ENCODE measurements at places on chromosomes 1 and 21.
A peak's percentile ranks its signal among the peaks of the same experiment; 100 is the strongest.

DNA sequence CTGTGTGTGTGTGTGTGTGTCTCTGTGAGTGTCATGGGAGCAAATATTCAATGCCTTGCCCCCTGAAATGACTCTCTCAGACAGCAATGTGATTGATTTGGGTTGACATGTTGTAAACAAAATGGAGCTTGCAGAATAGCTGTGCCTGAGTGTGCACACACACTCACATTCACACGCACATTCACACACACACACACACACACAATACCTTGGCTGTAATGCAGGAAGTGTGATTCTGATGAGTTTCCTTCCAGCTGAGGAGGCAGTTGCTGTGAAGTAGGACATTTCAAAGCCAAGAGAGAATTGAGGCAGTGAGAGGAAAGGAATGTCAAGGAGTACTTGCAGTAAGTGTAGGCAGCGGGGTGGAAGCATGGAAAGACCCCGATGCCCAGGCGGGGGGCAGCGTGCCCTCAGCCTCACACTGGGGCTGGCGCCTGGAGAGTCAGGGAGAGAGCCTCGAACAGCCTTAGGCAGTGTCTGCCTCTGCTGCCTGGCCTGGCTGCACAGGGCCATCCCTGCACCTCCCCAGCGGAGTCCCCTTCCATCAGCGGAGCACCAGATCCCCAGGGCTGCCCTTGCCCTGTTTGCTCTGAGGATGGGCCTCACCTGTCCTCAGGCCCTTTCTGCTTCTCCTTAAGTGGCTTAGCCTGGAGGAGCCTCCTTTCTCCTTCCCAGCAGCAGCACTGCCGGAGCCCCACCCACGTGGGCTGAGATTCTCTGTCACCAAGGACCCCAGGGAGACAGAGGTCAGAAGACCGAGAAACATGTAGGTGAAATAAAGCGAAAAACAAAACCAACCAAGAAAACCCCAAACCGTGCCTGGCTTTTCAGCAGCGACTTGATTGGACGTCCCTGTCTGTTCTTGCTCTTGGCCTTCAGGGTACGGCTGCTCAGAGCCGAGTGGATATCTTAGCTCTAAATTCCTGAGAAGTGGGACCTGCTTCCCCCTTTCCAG lies 9.2 kb downstream of the VASH2 start:
- no peak for DNase-seq

GRCh38 chr21:39696618-39697017 lies 48.4 kb upstream of the IGSF5 start:
- no peak for DNase-seq

- DNase-seq: no peak
These were observed 4.8 kb upstream of the TFF3 start for GRCh38 chr21:42319851-42320572.

DNA sequence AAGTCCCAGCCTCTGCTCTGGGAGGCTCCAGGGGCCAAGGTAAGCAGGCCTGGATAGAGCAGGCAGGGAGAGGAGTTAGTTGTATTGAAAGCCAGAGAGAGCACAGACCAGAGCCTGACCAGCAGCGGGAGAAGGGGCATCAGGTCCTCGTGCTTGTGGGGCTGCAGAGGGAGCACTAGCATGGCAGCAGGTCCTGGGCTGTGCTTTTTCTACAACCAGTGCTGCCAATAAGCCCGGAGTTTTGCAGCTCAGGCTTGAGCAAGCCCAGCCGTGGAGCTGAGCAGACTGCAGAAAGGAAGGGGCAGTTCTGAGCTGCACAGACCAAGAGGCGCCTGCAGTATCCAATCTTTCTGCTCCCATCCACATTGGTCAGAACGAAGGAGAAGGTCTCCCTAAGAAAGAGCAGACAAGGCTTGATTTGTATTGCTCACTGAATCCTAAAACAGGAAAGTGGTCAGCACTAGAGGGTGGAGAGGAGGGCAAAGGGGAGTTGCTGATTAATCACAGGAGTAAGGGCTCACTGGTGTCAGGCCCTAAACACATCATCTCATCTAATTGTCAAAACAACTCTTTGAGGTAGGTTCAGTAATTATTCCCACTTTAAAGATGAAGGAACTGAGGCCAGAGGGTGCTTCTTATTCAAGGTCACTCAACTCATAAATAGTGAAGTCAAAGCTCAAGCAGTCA lies 2.7 kb downstream of the DENND2D start:
- DNase-seq: peak; percentile 68

DNA sequence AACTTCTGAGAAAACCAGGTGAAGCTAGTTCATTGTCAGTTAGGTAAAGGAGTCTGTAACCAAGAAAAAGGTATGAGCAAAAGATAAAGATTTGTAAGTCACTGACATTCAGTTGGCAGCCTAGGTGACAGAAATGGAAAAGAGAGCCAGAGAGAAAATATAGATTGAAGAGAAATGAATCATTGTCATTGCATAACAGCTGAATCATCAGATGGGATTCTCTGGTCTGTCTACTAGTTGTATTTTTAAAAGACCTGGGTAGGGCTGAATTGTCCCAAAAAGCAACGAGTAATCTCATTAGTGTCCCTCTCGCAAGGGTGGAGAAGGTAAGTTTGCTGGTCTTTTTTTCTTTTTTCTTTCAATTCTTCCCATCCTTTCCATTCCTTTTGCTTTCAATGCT lies 36.6 kb downstream of the PTGS2 start:
- DNase-seq: no peak

DNA sequence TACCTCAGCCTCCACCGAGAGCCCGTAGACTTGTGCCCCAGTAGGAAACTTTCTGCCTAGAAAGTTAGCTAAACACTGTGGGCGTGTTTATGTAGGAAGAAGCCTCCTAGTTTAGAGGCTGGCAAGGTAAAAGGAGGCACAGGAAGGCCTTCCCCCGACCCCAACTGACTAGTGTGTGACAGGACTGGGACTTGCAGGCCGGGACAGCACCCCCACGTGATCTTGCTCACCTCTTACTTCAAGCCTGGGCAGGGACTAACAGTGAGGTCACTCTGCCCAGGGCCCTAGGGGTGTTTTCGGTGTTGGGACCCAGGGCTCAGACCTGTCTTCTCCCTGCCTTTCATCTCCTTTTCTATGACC lies 392 bp upstream of the TAGLN2 start:
- no peak for DNase-seq

DNA sequence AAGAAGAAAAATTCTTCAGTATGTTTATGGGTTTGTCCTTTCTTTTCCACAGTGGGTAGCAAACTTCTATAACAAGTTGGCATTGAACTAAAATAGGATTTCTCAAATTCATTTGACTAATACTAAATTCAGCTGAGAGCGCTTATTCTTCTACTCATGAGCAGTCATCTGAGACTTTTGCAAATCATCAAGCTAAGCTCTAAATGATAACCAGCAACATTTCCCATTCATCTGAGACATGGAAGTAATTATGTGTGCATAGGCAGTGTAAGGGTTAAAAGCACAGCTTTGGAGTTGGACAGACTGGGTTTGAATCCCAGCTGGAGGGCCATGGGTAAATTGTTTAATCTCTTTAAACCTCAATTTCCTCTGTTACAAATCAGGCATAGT lies 18.3 kb upstream of the CNR2 start:
- no peak for DNase-seq

DNA sequence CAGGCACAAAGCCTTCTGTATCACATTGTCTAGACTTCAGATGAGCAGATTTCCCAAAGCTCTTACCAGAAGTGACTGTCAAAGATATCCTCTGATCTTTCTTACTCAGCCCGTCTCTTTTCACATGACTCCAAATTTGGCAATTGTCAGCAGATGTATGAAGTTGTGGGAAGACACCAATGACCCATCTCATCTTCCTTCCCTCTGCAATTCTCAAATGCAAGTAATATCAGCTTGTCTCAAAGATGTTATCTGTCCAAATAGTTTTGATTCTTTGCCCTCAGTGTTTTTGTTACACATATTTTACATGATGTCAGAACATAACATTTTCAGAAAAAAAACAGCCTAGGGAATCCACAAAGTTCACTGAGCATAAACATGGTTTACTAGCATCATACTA lies 45.1 kb upstream of the RGS2 start:
- no peak for DNase-seq

DNA sequence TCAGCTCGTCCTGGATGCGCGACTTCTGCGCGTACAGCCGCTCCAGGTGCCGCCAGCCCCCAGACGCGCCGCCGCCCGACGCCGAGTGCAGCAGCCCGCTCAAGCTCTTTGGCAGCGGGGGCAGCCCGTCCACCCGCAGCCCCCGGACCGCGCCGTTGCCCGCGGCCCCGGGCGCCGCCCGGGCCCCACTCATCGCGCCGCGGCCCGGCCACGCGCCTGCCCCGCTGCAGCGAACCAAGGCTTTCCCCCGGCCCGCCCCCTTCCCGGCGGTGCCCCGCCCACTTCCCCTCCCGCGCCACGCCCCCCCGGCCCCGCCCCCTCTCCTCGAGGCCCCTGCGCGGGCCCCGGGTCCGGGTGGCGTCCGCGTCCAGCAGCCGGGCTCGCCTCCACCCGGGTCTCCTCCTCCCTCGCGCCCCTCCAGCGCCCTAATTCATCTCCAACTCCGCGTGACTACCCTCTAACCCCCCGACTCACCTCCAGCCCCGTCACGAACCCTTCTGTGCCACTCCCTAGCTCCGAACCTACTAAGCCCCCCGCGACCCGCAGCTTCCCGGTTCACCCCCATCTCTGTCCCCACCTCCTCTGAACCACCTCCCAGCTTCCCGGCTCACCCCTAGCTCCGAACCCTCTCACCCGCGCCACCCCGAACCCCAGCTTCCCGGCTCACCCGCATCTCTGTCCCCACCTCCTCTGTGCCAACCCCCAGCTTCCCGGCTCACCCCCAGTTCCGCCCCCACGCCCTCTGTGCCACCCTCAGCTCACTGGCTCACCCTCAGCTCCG lies at the start of gene FAM89A:
Gene FAM89A (minus strand): TSS at position 236 of the 781 bp plus-strand sequence. CDS start 43 bp downstream, at position 193.
- peak; percentile 67 for DNase-seq

GRCh38 chr1:116538544-116538943 lies 32.3 kb downstream of the CD58 start:
- peak; percentile 72 for DNase-seq

DNA sequence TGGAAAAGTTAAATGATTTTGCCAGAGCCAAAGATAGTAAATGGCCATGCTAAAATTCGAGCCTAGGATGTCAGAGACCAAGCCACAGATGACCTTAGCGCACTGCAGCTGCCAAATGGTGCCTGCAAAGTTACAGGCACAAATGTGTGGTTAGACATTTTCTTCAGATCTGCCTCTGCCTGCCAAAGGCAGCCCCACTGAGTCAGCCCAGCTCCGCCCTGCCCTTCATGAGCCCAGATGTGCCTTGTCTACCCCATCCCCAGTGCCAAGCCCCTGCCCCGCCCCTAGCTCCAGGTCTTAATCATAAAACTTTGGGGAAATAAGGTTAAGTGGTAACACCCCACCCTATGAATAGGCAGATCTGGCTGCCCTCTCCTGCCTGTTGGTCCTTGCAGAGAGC lies 105.9 kb downstream of the DTL start:
- DNase-seq: no peak

GRCh38 chr1:67306547-67306946 lies 1.1 kb upstream of the IL12RB2 start:
- DNase-seq: no peak

DNA sequence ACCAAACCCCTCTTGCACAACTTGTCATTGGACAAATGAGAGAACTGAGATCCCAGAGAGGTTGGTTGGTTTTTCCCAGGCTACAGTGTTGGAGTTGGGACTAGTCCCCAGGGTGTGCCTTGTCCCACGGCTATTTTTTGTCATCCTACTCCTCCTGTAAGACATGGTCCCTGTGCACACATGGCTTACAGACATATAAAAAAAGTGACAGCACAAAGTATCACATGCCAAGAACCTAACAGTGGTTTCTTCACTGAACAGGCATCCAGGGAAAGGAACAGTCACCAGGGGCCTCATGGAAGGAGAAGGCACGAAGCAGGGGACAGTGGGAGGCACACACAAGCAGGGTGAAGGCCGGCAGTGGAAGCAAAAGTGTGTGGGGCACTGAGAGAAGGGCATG lies 36.5 kb downstream of the SERBP1 start:
- no peak for DNase-seq

GRCh38 chr21:29741761-29742160 lies 198.0 kb downstream of the GRIK1 start:
- no peak for DNase-seq

GRCh38 chr1:241557031-241557430 lies 24.9 kb downstream of the KMO start:
- DNase-seq: no peak

DNA sequence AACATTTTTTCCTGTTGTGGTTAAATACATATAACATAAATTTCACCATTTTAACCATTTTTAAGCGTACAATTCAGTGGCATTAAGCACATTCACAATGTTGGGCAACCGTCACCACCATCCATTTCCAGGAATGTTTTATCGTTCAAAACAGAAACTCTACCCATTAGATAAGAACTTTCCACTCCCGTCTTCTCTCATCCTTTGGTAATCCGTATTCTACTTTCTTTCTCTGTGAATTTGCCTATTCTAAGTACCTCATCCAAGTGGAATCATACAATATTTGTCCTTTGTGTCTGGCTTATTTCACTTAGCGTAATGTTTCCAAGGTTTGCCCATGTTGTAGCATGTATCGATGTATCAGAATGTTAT lies 336.0 kb downstream of the RRAGC start:
- no peak for DNase-seq

DNA sequence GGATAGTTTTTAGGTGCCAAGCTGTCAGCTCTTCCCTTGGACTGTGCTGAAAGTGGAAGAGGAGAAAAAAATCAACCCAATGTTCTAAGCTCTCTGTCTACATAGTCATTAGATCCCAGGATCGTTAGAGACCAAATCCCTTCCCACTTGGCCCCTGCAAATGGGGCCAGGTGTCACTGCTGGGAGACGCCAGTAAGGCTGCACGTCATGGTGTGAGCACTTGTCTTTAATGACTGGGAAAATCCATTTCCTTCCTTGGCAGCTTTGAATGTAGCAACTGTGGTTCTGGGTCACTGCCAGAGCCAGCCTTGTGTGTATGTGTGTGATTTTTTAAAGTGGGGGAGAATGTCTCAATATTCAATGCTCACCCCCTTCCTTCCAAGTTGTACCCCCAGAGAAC lies 59.9 kb downstream of the MAN1C1 start:
- no peak for DNase-seq

- DNase-seq: no peak
These were observed at the start of gene AGBL4 for GRCh38 chr1:50023292-50024159. AGBL4 (minus strand) TSS chr1:50023954.

DNA sequence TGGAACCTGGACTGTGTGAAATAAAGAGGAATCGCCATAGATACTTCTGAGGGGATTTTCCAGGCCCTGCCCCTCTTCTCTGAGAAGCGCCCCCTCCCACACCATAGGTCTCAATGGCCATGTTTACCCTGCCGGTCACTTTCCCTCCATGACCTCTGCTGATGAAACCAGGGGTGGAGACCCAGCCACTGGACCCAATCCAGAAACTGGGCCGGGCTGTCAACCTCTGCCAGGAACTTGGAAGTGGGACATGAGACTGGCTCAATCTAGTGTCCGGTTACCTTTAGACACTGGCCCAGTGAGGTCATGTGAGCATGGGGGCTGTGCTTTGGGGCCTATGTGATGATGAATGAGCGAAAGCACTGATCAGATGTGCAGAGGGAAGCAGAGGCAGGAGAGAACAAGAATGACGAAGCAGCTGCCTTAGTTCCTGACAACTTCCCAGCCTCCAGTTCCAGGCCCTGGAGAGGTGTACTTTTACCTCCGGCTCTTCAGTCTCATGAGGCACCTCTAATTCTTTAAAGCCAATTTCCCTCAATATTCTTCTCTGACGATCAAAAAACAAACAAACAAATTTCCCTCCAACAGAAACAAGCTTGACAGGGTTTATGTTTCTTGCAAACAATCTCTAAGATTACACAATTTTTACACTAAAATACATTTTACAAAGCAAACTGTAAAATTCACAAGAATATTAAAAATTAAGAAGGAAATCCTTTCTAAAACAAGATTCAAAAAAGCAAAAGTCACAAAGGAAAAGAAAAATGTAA lies 4.9 kb downstream of the ASAP3 start:
- DNase-seq: no peak

GRCh38 chr1:214380986-214381695 lies 100.2 kb downstream of the SMYD2 start:
- DNase-seq: no peak
